Panc1 (cell line): ENCODE measurements at places on chromosomes 1 and 21. TPM values are rescaled to one million over a fixed set of nuclear protein-coding genes. Genes with fewer than 3 reads are reported as not detected.

DNA sequence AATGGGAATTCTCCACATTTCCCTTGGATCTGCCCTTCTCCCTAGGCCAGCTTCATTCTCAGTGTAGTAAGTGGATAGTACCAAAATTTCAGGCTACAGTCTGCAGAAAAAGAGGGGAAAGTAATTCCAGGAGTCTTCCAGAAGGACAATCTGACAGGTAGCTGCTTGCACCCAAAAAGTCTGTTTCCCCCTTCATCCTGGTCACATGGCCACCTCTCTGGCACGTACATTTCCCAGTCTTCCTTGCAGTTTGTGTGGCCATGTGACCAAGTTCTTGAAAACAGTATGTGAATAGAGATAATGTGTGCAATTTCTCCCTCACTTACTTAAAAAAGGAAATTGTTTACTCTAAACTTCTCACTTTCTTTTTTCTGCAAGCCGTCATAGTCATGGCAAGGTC lies 14.6 kb upstream of the FMO4 start:
- H3K27me3 ChIP-seq, result no peaks in the 10 kb centered on the region
- no peaks in the 10 kb centered on the region for H3K4me1 ChIP-seq
- no peak overlapping the region for H3K27ac ChIP-seq
- no peaks in the 10 kb centered on the region for H3K36me3 ChIP-seq
- H3K4me3 ChIP-seq, result no peak overlapping the region
- no peak for DNase-seq

GRCh38 chr1:42941640-42942330 lies 16.9 kb downstream of the SLC2A1 start:
- peak overlapping the region; percentile 45 for H3K27ac ChIP-seq
- H3K4me3 ChIP-seq, result no peak overlapping the region
- DNase-seq, result no peak
- H3K36me3 ChIP-seq, result no peaks in the 10 kb centered on the region
- peaks cover 56% of the 10 kb centered on the region for H3K4me1 ChIP-seq

DNA sequence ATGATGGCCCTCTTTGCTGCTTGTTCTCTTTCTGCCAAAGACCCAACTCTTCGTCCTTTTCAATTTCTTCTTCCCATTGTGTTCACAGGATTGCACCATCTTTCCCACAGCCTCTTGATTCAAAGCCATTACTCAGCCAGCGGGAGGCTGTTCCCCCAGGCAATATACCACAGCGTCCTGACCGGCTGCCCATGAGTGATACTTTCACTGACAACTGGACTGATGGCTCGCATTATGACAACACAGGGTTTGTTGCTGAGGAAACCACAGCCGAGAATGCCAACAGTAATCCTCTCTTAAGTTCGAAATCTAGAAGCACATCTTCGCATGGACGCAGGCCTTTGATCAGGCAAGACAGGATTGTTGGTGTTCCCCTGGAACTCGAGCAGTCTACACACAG lies 167.4 kb downstream of the LRRC40 start:
- no peaks in the 10 kb centered on the region for H3K4me1 ChIP-seq
- H3K4me3 ChIP-seq, result no peak overlapping the region
- no peak overlapping the region for H3K27ac ChIP-seq
- DNase-seq, result no peak
- H3K27me3 ChIP-seq, result no peaks in the 10 kb centered on the region

DNA sequence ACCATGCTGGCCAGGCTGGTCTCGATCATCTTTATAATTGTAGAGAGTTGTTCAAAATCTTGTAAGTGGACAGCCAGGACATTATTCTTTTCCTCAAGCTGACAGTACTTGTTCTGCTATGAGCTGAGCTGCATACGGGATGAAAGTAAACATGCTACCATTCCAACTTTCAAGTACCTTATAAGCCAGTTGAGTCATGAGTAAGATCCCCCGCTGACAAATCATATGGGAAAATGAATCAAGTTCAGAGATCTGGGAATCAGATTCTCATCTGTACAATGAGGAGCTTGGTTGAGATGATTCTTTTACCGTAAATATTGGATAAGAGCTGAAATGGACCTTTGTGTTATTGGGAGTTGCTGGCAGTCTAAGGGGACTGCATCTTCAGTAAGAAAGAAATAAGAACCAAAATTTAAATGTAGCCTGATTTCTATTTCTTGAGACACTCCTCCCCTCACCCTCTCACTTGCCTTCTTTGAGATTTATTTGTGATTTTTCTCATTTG lies 62.7 kb downstream of the CENPF start:
- no peaks in the 10 kb centered on the region for H3K4me1 ChIP-seq
- no peaks in the 10 kb centered on the region for H3K27me3 ChIP-seq
- no peak overlapping the region for H3K4me3 ChIP-seq
- H3K36me3 ChIP-seq, result peaks cover 52% of the 10 kb centered on the region

- H3K4me3 ChIP-seq, result no peak overlapping the region
- H3K27me3 ChIP-seq, result peaks cover 21% of the 10 kb centered on the region
- no peaks in the 10 kb centered on the region for H3K4me1 ChIP-seq
- H3K36me3 ChIP-seq, result no peaks in the 10 kb centered on the region
- DNase-seq, result no peak
Measured at GRCh38 chr1:160075836-160076235, 5.5 kb upstream of the KCNJ9 start.

Gene RRP15
- total RNA-seq, result 32.1 TPM

Gene MTARC2
- 10.1 TPM for total RNA-seq

GRCh38 chr1:41447995-41448770 lies 36.3 kb downstream of the EDN2 start:
- H3K27ac ChIP-seq, result no peak overlapping the region
- H3K4me3 ChIP-seq, result no peak overlapping the region
- H3K27me3 ChIP-seq, result no peaks in the 10 kb centered on the region
- H3K36me3 ChIP-seq, result no peaks in the 10 kb centered on the region
- no peak for DNase-seq

- DNase-seq, result no peak
- no peaks in the 10 kb centered on the region for H3K36me3 ChIP-seq
- no peaks in the 10 kb centered on the region for H3K27me3 ChIP-seq
Measured at GRCh38 chr1:33045246-33045645, 8.6 kb upstream of the AK2 start.

DNA sequence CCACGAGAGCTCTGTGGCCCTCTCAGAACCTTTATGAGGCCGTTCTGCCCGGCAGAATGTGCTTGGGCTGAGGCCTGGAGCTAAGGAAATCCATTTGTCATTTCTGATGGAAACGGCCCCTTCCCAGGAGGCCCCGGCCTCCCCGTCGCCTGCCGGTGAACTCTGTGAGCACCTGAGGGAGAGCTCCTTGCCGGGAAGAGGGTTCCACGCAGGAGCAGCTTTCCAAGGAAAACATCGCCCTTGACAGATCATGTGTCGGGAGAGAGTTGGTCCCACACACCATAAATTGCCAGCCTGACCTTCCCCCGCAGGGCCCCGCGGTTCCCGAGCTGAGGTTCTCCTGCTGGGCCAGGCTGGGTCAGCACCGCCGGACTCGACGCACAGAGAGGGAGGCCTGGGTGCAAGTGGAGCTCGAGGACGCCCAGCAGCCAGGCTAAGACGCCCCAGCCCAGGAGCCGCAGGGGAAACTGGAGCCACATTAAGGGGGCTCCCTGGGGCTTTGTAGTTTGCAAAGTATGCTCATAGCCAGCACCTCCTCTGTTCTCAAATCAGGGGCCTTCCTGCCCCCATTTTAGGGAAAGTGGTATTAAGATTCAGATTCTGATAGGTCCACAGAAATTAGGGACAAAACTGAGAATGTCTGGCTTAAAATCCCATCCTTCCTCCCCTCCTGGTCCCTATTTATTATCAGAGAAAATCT lies 239.5 kb downstream of the FOXD2 start:
- H3K4me1 ChIP-seq, result no peaks in the 10 kb centered on the region
- H3K4me3 ChIP-seq, result no peak overlapping the region
- H3K27ac ChIP-seq, result no peak overlapping the region
- DNase-seq, result no peak
- no peaks in the 10 kb centered on the region; the same call in 1 of the 2 replicates for H3K27me3 ChIP-seq
- no peaks in the 10 kb centered on the region for H3K36me3 ChIP-seq

Gene PRAMEF4
- total RNA-seq, result not detected

- no peaks in the 10 kb centered on the region for H3K36me3 ChIP-seq
- no peak overlapping the region for H3K4me3 ChIP-seq
- H3K4me1 ChIP-seq, result no peaks in the 10 kb centered on the region
- no peaks in the 10 kb centered on the region for H3K27me3 ChIP-seq
Measured at GRCh38 chr1:231866392-231867331, 240.1 kb downstream of the DISC1 start.

DNA sequence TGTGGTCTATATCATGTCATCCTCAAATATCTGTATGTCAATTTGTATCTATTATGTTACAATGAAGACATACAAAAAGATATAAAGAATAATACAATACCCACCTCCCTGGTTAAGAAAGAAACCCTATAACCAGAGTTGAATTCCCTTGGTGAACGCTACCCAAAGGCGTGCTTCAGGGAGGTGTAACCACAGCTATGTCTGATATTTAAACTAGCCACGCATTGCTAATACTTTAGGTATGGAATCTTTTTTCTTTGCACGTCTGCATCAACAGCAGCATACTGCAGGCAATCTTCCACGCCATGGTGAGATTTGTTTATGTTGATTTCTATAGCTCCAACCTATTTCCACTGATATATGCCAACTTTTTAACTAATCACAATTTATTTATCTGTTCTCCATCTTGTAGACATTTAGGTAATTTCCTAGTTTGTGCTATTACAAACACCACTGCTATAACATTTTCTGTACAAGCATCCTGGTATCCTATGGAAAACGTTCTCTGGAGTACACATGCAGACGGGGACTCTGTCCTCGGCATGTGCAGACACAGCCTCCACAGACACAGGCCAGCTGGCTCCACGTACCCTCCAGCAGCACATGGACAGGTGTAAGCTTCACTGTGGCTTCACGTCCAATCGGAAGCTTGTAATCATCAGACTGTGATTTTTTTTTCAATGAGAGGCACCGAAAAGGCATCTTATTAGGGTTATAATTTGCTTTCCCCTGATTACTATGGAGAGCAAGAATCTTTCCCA lies 58.5 kb downstream of the HSF2BP start:
- H3K36me3 ChIP-seq, result no peaks in the 10 kb centered on the region
- peaks cover 65% of the 10 kb centered on the region for H3K4me1 ChIP-seq
- H3K27ac ChIP-seq, result peak overlapping the region; percentile 80

Gene EDARADD
- total RNA-seq, result 35.4 TPM

- no peaks in the 10 kb centered on the region for H3K27me3 ChIP-seq
- no peaks in the 10 kb centered on the region for H3K4me1 ChIP-seq
- no peaks in the 10 kb centered on the region for H3K36me3 ChIP-seq
- H3K27ac ChIP-seq, result no peak overlapping the region
- H3K4me3 ChIP-seq, result no peak overlapping the region
Measured at GRCh38 chr1:23444104-23444533, 19.6 kb upstream of the TCEA3 start.

Gene LIN28A
- total RNA-seq, result 0.64 TPM

Gene S100A7A
- total RNA-seq, result not detected

- H3K4me1 ChIP-seq, result peaks cover 6% of the 10 kb centered on the region; the same call in 1 of the 2 replicates
- H3K27me3 ChIP-seq, result no peaks in the 10 kb centered on the region
- peaks cover 4% of the 10 kb centered on the region; the same call in 1 of the 2 replicates for H3K36me3 ChIP-seq
- H3K27ac ChIP-seq, result peak overlapping the region; percentile 81
- no peak for DNase-seq
Measured at GRCh38 chr1:156019946-156020292, 832 bp downstream of the SSR2 start.

DNA sequence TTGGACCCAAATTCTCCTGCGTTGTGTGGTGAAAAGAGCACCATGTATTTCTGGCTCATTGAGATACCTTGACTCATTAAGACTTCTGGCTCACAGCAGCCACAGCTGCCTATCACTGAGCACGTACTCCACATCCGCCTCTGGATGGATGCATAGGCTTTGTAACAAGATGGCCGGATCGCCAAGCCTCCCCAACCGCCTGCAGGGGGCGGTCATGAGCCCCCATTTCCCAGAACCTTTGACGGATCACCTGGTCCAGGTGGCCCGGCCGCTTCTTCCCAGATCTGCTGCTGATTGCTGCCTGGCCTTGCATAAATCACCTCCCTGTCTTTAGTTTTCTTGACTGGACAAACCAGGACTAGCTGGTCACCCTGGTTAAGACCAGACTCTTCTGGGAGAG lies 156.5 kb upstream of the KLHDC7A start:
- H3K27me3 ChIP-seq, result peaks cover 8% of the 10 kb centered on the region
- H3K36me3 ChIP-seq, result no peaks in the 10 kb centered on the region
- H3K4me3 ChIP-seq, result no peak overlapping the region
- H3K27ac ChIP-seq, result no peak overlapping the region

GRCh38 chr1:212613440-212614335 lies 5.1 kb downstream of the ATF3 start:
- H3K36me3 ChIP-seq, result no peaks in the 10 kb centered on the region
- DNase-seq, result no peak
- no peaks in the 10 kb centered on the region for H3K27me3 ChIP-seq
- peaks cover 5% of the 10 kb centered on the region for H3K4me1 ChIP-seq
- H3K4me3 ChIP-seq, result no peak overlapping the region

- H3K4me1 ChIP-seq, result no peaks in the 10 kb centered on the region
- no peaks in the 10 kb centered on the region for H3K36me3 ChIP-seq
- no peak overlapping the region for H3K27ac ChIP-seq
- no peaks in the 10 kb centered on the region for H3K27me3 ChIP-seq
- no peak for DNase-seq
- H3K4me3 ChIP-seq, result no peak overlapping the region
Measured at GRCh38 chr1:171081314-171081753, 9.4 kb upstream of the FMO3 start.
